ENCODE measurements at places on chromosomes 6 and 20.

GRCh38 chr20:62740286-62741141, 31.9 kb downstream of the NTSR1 start:
- no peaks in the 10 kb centered on the region for H3K36me3 ChIP-seq
- DNase-seq: peak; percentile 51
- H3K4me3 ChIP-seq: no peak overlapping the region
- H3K27ac ChIP-seq: no peak overlapping the region

GRCh38 chr6:91075244-91075976, 488.5 kb upstream of the MAP3K7 start:
- H3K27ac ChIP-seq: no peak overlapping the region
- peaks cover 5% of the 10 kb centered on the region for H3K4me1 ChIP-seq
- no peak for DNase-seq
- no peak overlapping the region for H3K4me3 ChIP-seq

- no peaks in the 10 kb centered on the region for H3K36me3 ChIP-seq
- no peaks in the 10 kb centered on the region for H3K27me3 ChIP-seq
- no peaks in the 10 kb centered on the region for H3K4me1 ChIP-seq
- no peak overlapping the region for H3K4me3 ChIP-seq
- peak; percentile 8 for DNase-seq
Observed at GRCh38 chr20:41783423-41784208, 165.4 kb upstream of the CHD6 start.

GRCh38 chr6:30819297-30819917, 64.9 kb upstream of the DDR1 start:
- H3K36me3 ChIP-seq: no peaks in the 10 kb centered on the region
- DNase-seq: no peak
- H3K27ac ChIP-seq: peak overlapping the region; percentile 78
- no peaks in the 10 kb centered on the region for H3K27me3 ChIP-seq
- peaks cover 25% of the 10 kb centered on the region for H3K4me1 ChIP-seq
- H3K4me3 ChIP-seq: no peak overlapping the region

DNA sequence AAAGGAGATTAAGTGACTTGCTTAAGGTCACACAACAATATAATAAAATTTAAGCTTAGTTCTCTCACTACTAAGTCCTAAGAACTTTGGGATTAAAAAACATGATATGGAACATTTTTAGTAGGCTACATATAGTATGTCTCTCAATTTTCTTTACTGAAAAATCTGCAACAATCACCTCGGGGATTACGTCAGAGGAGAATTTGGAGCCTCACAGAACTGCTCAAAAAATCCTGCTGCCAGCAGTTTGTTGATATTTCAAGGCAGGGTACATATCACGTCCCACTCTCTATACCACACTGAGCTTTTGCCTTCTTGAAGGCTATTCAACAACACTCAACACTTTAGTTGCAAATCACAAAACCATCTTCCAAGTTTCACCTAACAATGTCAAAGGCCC, 561.6 kb upstream of the BTBD3 start:
- H3K4me1 ChIP-seq: no peaks in the 10 kb centered on the region
- H3K4me3 ChIP-seq: no peak overlapping the region
- H3K36me3 ChIP-seq: no peaks in the 10 kb centered on the region
- no peak for DNase-seq
- no peaks in the 10 kb centered on the region for H3K27me3 ChIP-seq
- no peak overlapping the region for H3K27ac ChIP-seq

DNA sequence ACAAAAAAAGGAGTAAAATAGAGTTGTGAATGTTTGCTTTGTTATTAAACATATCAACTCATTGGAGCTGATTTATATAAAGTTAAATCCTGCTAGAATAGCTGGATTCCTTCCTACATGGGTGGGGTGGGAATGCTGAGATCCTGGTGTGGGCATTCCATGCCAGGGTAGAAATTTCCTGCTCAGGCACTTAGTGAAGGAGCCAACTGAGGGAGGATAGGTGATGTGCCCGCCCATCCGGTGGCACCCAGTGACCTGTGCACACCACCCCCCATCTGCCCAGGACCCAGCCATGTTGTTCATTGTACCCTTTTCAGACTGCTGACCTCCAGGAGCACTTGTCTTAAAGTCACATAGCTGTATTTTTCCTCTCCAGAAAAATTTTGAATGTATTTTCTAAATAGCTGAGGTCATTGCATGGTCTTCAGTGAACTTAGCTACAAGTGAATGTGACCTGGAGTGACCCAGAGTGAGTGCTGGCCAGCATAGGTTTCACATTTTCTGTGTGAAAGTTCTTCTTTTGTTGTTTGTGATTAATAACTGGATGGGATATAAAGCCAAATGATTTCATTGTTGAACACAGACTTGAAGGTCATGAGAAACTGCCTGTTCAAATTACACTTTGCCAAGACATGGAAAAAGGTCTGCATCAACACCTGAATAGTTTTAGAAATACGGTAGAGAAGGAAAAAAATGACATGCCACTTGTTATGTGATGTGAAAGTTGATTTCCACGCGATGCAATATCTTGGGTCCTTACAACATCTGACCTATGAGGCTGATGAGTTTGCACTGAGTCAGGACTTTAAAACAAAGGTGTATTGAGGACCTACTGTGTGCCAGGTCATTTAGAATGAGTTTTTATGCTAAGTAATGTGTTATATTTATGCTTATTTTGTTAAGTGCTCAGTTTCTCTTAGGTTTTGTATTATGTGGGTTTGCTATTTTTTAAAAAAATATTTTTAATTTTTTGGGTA, 77.2 kb downstream of the UTRN start:
- DNase-seq: no peak
- no peak overlapping the region for H3K4me3 ChIP-seq
- no peak overlapping the region for H3K27ac ChIP-seq
- no peaks in the 10 kb centered on the region for H3K4me1 ChIP-seq

DNA sequence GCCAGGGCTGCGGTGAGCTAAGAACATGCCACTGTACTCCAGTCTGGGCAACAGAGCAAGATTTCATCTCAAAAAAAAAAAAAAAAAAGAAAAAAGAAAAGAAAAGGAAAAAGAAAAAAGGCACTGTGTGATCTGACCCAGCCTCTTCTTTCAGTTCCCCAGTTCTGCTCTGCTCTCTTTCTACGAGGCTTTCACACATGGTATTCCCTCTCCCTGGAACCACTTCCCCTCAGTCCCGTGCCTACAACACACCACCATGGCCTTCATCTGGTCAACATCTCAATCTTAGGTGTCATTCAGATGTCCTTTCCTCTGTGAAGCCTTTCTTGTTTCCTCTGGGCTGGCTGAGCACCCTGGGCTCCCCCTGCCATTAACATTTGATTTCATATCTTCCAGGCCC, 2.3 kb upstream of the DSN1 start:
- no peaks in the 10 kb centered on the region for H3K36me3 ChIP-seq
- H3K27ac ChIP-seq: no peak overlapping the region
- no peaks in the 10 kb centered on the region for H3K27me3 ChIP-seq
- no peak overlapping the region for H3K4me3 ChIP-seq

GRCh38 chr20:15220009-15220656, 882.7 kb upstream of the FLRT3 start:
- no peak overlapping the region for H3K4me3 ChIP-seq
- no peak for DNase-seq
- no peak overlapping the region for H3K27ac ChIP-seq
- no peaks in the 10 kb centered on the region for H3K4me1 ChIP-seq
- H3K27me3 ChIP-seq: no peaks in the 10 kb centered on the region

DNA sequence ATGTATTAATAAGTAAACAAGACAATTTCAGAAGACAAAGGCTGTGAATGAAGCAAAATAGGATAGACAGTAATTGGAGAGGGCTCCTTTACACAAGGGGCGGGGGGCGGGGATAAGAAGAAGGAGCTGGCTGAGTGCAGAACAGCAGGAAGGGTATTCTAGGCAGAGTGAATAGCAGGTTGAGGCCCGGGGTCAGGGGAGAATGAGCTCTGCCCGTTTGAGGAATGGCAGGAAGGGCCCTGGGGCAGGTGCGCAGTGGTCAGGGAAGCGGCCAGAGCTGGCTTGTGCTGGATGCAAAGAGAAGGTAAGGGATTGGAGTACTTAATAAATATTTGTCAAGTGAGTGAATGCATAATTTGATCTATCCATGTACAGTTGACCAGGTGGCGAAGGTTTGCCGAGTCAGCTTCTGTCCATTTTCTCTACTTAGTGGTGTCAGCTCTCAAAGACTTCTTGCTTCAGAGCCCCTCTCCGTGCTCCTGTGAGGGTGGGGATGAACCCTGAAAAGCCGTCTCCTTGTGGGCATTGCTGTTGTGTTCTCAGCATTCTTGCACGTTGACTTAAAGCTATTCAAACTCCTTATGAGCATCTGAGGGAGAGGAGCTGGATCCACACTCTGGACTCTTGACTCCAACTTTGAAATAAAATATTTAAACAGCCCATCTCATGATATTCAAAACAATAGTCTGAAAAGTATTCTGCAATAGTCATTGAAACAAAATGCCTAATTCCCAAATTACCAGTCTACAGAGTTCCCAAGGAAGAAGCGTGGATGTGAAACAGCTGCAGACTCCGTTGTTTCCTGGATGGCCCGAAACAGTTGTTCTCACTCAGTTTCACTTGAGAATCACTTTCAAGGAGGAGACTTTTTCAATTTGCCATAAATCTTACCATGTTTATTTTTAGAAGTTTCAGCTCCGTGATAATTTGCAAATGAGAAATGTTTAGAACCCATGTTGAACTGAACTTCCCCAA, 105.1 kb downstream of the EDN3 start:
- peaks cover 13% of the 10 kb centered on the region for H3K4me1 ChIP-seq
- no peaks in the 10 kb centered on the region for H3K36me3 ChIP-seq
- no peak for DNase-seq
- no peak overlapping the region for H3K27ac ChIP-seq
- peaks cover 56% of the 10 kb centered on the region for H3K27me3 ChIP-seq

- H3K27ac ChIP-seq: no peak overlapping the region
- H3K4me1 ChIP-seq: peaks cover 4% of the 10 kb centered on the region
- no peaks in the 10 kb centered on the region for H3K27me3 ChIP-seq
Observed at GRCh38 chr6:108251252-108251651, 9.6 kb downstream of the SNX3 start.

GRCh38 chr6:17725083-17725482, 18.4 kb upstream of the NUP153 start:
- DNase-seq: peak; percentile 48
- H3K27ac ChIP-seq: no peak overlapping the region
- no peak overlapping the region for H3K4me3 ChIP-seq

- no peak overlapping the region for H3K4me3 ChIP-seq
- no peaks in the 10 kb centered on the region for H3K27me3 ChIP-seq
- H3K36me3 ChIP-seq: no peaks in the 10 kb centered on the region
Observed at GRCh38 chr20:34124469-34125249, 12.6 kb upstream of the EIF2S2 start.

GRCh38 chr6:18090349-18090786, 32.1 kb downstream of the NHLRC1 start:
- H3K4me3 ChIP-seq: no peak overlapping the region
- no peak for DNase-seq
- H3K27ac ChIP-seq: no peak overlapping the region
- H3K27me3 ChIP-seq: no peaks in the 10 kb centered on the region
- H3K4me1 ChIP-seq: no peaks in the 10 kb centered on the region

DNA sequence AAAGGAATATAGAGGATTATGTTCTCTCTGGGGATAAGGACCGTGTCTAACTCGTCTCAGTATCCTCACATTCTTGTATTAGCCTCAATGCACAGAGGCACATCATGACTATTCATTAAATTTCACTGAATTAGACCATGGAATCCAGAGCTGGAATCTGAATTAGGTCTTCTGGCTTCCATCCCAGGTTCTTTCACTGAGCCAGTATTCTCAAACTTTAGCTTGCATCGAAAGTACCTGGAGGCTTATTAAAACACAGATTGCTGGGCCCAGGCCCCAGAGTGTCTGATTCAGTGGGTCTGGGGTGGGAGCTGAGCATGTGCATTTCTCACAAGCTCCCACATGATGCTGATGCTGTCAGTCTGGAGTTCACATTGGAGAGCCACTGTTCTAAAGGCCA, 142.0 kb downstream of the UST start:
- peaks cover 17% of the 10 kb centered on the region for H3K4me1 ChIP-seq
- H3K36me3 ChIP-seq: no peaks in the 10 kb centered on the region
- no peak overlapping the region for H3K27ac ChIP-seq
- H3K27me3 ChIP-seq: no peaks in the 10 kb centered on the region

DNA sequence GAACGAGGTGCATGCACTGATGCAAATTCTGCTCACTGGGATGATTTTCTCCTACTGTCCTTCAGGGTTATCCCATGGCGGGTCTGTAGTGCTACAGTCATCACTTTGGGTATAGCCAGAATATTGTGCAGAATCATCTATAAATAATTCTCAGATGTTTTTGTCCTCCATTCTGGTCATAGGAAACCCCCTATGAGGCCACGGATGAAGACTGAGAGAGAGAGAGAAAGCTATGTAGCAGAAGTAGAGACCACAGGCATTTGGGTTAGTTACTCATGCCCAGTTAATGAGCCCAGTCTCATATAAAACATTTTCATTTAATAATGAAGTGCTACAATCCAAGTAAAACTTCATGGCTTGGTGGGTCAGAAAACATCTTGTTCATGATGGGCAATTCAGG, 145.1 kb upstream of the PLN start:
- H3K36me3 ChIP-seq: no peaks in the 10 kb centered on the region
- no peaks in the 10 kb centered on the region for H3K4me1 ChIP-seq
- H3K27me3 ChIP-seq: no peaks in the 10 kb centered on the region
- no peak for DNase-seq

DNA sequence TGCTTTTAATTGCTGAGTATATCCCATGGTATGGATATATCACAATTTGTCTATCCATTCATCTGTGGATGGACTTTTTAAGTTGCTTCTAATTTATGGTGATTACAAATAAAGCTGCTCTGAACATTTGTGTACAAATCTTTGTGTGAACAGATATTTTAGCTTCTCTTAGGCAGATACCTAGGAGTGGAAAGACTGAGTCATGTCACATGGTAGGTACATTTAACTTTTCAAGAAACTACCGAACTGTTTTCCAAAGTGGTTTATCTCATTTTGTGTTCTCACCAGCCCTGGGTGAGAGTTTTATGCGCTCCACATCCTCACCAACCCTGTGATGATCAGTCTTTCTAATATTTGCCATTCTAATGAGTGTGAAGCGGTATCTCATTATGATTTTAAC, 31.0 kb upstream of the ZNFX1 start:
- DNase-seq: no peak
- no peaks in the 10 kb centered on the region for H3K36me3 ChIP-seq
- H3K4me3 ChIP-seq: no peak overlapping the region

DNA sequence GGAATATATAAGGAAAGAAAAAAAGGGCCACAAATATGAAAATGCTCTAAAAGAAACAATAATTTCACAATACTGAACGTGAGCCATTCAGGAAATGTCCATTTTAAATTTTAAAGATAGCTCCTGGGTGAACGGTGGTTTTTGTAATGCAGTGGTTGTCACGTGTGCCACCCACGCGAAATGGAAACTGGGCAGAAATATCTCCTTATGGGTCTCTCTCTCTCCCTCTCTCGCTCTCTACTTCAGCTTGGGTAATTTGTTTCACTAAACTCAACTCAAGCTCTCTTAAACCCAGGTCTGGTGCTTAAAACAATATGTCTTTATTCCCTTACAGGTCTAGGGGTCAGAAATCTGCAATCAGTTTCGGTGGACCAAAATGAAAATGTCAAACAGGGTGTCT, 150.8 kb downstream of the OR2B2 start:
- H3K4me3 ChIP-seq: no peak overlapping the region
- no peak for DNase-seq
- H3K27ac ChIP-seq: no peak overlapping the region
- H3K4me1 ChIP-seq: no peaks in the 10 kb centered on the region

Data from hepatocyte (in vitro differentiated cells).